Anterior cingulate cortex (tissue), 58 donors: ENCODE measurements at places on chromosomes 4 and X.

GRCh38 chr4:110135523-110135922 lies 62.9 kb downstream of the ELOVL6 start:
- DNase-seq: no peak

DNA sequence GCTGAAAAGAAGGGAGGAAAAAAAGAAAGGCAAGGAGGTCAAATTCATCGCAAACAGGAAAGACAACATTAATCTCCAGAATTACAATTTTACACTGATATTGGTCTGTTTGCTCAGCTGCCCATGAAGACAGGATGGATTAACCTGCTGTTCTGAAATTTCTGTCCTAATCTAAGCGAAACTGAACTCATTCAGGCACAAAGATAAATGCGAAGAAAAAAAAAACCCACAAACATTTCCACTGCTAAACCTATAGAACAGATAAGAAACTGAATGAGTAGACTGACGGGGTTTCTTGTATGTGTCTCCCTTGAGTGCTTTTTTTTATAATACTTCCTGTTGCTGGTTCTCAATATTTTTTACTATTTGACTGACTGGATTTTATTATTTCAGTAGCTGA lies 251.8 kb upstream of the FTHL17 start:
- no peak for DNase-seq

- no peak for DNase-seq
Measured at GRCh38 chr4:23333556-23333945, 556.3 kb downstream of the PPARGC1A start.

- DNase-seq: no peak
Measured at GRCh38 chr4:146255463-146255862, 41.1 kb downstream of the REELD1 start.

GRCh38 chr4:154640999-154641398 lies 28.5 kb upstream of the FGG start:
- no peak for DNase-seq

DNA sequence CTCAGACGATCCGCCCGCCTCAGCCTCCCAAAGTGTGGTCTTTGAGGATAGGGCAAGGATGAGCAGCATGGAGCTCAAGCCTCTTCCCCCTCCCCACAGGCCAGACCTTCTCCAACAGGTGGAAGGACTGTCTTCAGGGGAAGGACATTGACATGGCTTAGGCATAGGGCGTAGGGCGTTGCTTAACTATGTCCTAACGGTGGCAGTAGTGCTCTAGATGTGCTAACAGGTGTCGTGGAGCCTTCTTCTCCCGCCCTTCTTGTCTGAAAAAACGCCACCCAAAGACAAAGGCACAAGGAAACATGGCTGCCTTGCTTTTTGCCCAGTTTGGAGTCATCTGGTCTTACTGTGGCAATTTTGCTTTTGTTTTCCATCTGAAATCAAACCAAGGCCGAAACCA lies 219.8 kb downstream of the OR13H1 start:
- DNase-seq: no peak

- DNase-seq: no peak
Measured at GRCh38 chr4:8419222-8420041, 21.1 kb downstream of the ACOX3 start.

GRCh38 chr4:153520801-153521329 lies 54.7 kb downstream of the TMEM131L start:
- DNase-seq: no peak

- DNase-seq: no peak
Measured at GRCh38 chrX:133590703-133591505, 175.6 kb upstream of the GPC4 start.

- peak; percentile 2 for DNase-seq
Measured at GRCh38 chr4:26912810-26913209, 52.2 kb downstream of the STIM2 start.

GRCh38 chr4:83389037-83389720 lies 54.5 kb upstream of the HPSE start:
- no peak for DNase-seq

GRCh38 chr4:166622425-166622977 lies 611.8 kb downstream of the SPOCK3 start:
- no peak for DNase-seq

DNA sequence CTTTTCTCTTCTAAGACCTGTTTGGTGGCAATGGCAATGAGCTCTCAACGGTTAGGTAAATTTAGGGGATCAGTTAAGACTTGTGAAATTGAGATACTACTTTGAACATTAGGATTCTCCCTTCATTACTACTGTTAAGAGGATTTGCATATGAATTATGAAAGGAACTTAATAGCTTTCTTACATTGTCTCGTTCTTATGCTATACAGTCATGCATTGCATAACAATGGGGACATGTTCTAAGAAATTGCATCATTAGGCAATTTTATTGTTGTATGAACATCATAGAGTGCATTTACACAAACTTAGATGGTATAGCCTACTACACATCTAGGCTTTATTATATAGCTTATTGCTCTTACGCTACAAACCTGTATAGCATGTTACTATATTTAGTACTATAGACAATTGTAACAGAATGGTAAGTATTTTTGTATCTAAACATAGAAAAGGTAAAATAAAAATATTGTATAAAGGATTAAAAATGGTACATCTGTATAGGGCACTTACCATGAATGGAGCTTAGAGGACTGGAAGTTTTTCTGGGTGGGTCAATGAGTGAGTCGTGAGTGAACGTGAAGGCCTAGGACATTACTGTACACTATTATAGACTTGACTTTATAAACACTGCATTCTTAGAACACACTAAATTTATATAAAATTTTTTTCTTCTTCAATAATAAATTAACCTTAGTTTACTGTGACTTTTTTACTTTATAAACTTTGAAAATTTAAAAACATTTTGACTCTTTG lies 62.5 kb downstream of the PAQR3 start:
- DNase-seq: no peak

DNA sequence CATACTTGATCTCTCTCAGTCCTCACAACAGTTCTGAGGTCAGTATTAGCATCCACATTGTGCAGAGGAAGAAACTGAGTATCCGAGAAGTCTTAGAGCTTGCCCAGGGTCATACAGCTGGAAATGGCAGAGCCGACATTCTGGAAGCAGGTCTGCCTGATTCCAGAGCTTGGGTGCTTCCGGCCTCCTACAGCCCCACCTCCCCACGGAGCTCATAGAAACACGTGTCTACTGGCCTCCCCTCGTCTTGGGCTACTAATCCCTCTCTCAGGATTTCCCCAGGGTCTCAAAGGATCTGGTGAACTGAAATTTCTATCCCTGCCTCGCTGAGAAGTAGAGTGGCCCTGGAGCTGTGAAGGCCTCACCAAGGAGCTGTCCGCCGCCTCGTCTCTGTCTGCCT lies 12.0 kb upstream of the KDM5C start:
- no peak for DNase-seq

DNA sequence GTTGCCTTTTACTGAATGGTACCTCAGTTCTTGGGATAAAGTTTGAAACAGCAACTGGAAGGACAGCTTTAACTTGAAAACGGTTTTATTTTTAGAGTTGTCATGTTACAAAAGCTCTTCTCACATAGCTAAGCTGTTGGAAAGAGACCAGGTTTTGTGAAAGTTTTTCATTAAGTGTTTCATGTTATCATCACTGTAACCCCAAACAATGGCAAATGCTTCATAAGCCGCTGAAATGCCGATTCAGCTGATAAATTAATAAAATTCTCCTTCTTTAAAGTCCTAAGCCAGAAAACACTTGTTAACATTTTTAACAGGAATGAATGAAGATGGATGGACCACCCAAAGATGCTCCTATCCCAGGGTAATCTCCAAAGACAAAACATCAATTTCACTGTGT lies 76.1 kb upstream of the IRF2 start:
- no peak for DNase-seq

- no peak for DNase-seq
Measured at GRCh38 chr4:159280442-159281172, 177.7 kb downstream of the RAPGEF2 start.
